Effector memory CD8-positive, alpha-beta T cell (primary cell): ENCODE measurements at places on chromosomes 6 and 20.

GRCh38 chr20:2616634-2617033, 35.8 kb upstream of the NOP56 start:
- no peak overlapping the region for H3K4me3 ChIP-seq
- H3K4me1 ChIP-seq, result no peaks in the 10 kb centered on the region
- no peak for DNase-seq
- H3K27me3 ChIP-seq, result peaks cover 64% of the 10 kb centered on the region
- no peak overlapping the region for H3K27ac ChIP-seq

DNA sequence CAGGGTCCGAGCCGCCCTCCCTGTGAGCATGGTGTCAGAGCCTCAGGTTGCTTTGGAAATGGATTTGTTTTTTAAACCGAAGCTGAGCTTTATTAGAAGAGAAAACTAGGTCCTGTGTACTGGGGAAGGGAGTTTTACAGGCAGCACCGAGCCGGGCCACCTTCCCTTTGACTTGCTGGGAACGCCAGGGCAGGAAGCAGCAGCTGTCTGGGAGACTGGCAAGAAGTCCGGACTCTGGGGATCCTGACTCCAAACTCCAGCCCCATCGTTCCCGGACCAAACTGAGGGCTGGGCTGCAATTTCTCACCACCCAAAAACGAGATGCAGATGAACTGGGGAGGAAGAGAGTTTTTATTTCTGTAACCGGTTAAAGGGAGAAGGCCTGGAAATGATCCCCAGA, 214.9 kb upstream of the KCNG1 start:
- H3K27ac ChIP-seq, result no peak overlapping the region
- H3K36me3 ChIP-seq, result no peaks in the 10 kb centered on the region
- no peak for DNase-seq
- peaks cover 55% of the 10 kb centered on the region for H3K27me3 ChIP-seq
- peaks cover 4% of the 10 kb centered on the region for H3K4me1 ChIP-seq

DNA sequence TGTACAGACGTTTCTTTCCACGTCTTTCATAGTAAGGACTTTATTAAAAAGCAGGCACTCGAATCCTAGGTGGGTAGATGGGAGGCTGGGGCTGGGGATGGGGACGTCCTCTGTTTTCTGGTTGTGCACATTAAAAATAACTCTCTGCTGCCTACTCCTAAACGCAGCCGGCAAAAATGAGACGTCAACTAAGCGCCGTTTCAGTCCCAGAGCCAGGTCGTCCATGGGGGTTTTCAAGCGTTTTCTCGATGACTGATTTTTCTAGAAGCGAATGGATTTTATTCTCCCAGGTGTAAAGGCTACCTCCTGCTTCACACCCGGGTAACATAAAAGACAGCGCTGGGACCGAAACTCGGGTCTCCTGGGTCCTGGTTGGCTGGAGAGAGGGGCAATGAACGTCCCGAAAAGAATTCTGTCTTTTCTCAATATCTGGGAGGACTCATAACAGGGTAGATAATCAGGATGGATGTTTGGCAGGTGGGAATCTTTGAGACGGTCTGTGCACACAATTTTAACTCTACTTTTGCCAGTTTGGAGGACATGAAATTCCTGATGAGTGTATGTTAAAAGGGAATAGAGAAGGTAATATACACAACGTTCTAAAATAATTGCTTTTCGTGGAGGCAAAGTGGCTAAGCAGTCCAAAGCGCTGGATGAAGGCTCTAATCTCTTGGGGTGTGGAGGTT, 25.2 kb downstream of the GPX6 start:
- H3K36me3 ChIP-seq, result peaks cover 12% of the 10 kb centered on the region
- peaks cover 9% of the 10 kb centered on the region for H3K4me1 ChIP-seq
- peak overlapping the region; percentile 72 for H3K4me3 ChIP-seq
- peaks cover 92% of the 10 kb centered on the region for H3K27me3 ChIP-seq

DNA sequence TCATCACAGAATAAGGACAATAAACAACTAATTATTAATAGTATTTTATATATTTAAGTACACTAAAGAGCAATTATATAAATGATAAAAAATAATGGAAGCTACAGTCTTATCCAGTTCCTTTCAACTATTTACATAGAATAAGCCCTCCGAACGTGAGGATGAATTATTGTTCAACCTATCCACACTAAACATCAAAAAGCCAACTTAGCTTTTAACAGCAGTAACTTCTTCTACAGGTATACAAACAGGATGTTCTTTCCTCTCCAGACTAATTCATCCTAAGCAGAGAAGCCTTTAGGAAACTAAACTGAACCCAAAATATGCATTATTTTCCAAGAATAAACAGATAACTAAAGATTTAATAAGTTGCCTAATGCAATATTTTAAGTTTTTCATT, 2.3 kb downstream of the FKBP5 start:
- peaks cover 10% of the 10 kb centered on the region for H3K36me3 ChIP-seq
- peak overlapping the region; percentile 96 for H3K4me3 ChIP-seq

DNA sequence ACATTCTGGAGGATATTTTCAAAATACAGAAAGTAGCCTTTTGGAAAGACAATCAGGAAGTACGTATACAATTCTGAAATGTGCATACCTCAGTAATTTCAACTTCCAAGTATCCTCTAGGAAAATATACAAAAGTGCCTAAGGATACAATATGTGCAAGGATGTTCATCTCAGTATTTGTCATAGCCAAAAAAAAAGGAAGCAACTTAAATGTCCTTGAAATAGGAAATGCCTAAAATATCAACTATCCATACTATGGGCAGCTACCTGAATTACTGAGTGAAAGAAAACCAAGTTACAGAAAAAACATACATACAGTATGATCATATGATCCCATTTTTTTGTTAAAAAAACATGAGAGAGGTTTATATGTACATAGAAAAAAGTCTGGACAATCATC, 1.5 kb downstream of the PPIL1 start:
- H3K27me3 ChIP-seq, result peaks cover 7% of the 10 kb centered on the region
- peak overlapping the region; percentile 96 for H3K27ac ChIP-seq
- H3K4me1 ChIP-seq, result peaks cover 20% of the 10 kb centered on the region
- H3K4me3 ChIP-seq, result peak overlapping the region; percentile 96
- DNase-seq, result no peak
- H3K36me3 ChIP-seq, result peaks cover 26% of the 10 kb centered on the region

DNA sequence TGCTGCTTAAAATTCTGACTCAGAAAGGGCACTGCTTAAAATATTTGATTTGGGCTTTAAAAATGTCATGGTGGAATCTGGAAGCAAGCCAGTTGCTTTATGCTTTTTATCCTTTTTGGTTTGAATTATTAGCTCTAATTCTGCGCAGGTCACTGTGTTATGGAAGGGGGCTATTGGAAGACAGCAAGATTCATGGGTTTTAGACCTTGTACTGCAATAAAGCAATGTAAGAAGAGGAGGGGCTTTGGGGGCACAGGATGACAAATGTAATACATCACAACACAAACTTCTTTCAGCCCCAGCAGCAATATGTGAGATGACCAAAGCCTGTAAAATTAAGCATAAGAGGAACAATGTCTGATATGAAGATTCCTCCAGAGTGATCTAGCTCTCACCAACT, 68.4 kb downstream of the TFAP2B start:
- no peak overlapping the region for H3K4me3 ChIP-seq
- H3K36me3 ChIP-seq, result no peaks in the 10 kb centered on the region
- H3K4me1 ChIP-seq, result no peaks in the 10 kb centered on the region
- no peak for DNase-seq

- H3K36me3 ChIP-seq, result no peaks in the 10 kb centered on the region
- DNase-seq, result no peak
- no peak overlapping the region for H3K4me3 ChIP-seq
- peaks cover 4% of the 10 kb centered on the region for H3K4me1 ChIP-seq
These were observed 115.4 kb upstream of the SAMD5 start for GRCh38 chr6:147392917-147393625.

DNA sequence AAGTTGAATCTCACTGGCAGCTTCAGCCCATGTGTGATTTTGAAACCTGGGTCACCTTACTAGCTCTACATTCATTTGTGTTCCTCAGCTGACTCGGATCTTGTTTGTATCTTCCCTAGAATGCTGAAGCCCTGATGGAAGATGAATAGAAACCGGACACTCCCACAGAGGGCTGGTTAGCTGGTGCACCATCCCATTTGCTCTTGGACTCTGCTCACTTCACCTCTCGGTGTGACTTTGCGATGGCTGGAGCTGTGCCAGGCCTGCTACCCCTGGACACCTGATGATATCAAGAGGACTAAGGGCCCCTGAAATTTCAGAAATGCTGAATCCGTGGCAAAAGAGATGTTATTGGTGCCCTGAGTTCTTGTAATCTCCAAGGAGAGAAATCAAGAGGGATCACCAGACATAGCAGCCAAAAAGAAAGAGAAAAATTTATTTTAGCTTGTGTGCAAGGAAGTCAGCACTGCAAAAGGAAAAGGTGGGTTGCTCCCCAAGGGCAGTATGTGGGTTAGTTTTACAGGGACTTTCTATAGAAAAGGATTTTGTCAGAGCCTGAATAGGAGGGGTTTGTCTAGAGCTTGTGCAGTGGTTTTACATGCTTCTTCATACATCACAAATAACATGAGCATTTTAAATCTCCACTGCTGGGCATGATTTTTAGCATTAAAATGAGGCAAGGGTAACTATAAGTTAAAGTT, 426.3 kb upstream of the NOX3 start:
- H3K4me1 ChIP-seq, result peaks cover 3% of the 10 kb centered on the region
- H3K36me3 ChIP-seq, result no peaks in the 10 kb centered on the region
- DNase-seq, result no peak
- H3K27ac ChIP-seq, result peak overlapping the region; percentile 9
- no peaks in the 10 kb centered on the region for H3K27me3 ChIP-seq
- no peak overlapping the region for H3K4me3 ChIP-seq

DNA sequence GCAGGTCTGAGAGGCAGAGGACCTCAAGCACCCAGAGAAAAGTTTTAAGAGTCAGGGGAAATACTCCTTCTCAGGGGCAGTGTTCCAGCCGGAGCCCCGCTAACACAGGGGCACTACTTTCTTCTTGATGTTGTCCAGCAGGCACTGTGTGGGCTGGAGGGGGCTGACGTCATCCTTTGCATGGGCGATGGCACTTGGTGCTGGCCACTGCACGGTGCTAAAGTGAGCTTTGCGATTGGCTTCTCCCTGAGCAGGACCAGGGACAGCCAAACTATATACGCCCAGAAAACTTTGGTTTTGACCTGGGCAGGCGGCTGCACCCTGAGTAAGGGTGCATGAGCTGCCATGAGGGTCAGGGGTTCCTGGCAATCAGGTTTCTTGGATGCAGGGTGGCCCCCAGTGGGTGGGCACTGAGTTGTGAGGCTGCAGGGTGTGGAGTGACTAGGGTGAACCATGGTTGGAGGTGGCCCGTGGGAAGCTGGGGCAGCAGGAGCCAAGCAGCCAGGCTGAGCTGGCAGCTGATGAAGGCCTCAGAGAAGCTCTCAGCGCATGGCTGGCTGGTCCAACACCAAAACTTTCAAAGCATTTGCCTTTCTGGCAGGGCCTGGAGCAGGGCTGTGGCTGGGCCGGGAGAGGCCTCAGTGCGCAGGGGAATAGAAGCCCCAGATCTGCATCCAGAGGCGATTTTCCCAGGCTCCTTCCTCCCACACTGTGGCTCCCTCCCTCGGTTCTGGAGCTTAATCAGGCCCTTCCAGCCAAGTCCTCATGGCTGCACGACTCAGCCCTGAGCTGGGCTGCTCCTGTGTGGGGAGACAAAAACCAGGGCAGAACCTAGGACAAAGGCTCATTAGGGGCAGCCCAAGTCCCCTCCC, 18.3 kb downstream of the MRPS18A start:
- H3K36me3 ChIP-seq, result peaks cover 23% of the 10 kb centered on the region
- peaks cover 5% of the 10 kb centered on the region for H3K27me3 ChIP-seq
- H3K4me1 ChIP-seq, result peaks cover 13% of the 10 kb centered on the region
- H3K4me3 ChIP-seq, result no peak overlapping the region

GRCh38 chr6:14660806-14661579, 543.4 kb downstream of the CD83 start:
- no peak for DNase-seq
- peaks cover 11% of the 10 kb centered on the region for H3K4me1 ChIP-seq
- no peak overlapping the region for H3K27ac ChIP-seq
- H3K36me3 ChIP-seq, result peaks cover 5% of the 10 kb centered on the region
- peaks cover 11% of the 10 kb centered on the region for H3K27me3 ChIP-seq

GRCh38 chr6:27684264-27685211, 211.6 kb upstream of the ZNF184 start:
- peak overlapping the region; percentile 53 for H3K4me3 ChIP-seq
- H3K36me3 ChIP-seq, result peaks cover 70% of the 10 kb centered on the region
- peak; percentile 54 for DNase-seq
- H3K27ac ChIP-seq, result peak overlapping the region; percentile 96
